ENCODE measurements at places on chromosomes 3 and 15.

- no peaks in the 10 kb centered on the region for H3K36me3 ChIP-seq
- H3K4me3 ChIP-seq = no peak overlapping the region
- no peaks in the 10 kb centered on the region for H3K27me3 ChIP-seq
- no peak for DNase-seq
These were observed 480.7 kb upstream of the THBS1 start for GRCh38 chr15:39100106-39100660.

DNA sequence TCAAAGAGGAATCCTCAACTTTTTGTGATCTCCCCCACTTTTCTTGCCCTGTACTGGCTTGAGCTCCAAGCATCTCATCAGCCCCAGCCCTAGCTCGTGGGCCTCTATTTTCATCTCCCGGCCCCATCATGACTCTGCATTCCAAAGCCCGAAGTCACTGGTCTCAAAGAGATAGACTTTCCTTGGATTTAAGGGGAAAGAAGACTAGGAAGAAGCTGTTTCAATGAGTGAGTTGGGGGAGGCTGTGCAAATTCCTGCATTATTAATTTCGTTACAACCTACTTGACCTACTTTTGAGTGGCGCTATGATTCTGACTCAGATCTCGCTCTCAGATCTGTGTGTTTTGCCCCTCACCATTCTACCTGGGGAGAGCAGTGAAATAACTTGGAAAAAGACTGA lies 266.6 kb upstream of the TBL1XR1 start:
- H3K4me1 ChIP-seq = peaks cover 28% of the 10 kb centered on the region
- H3K27ac ChIP-seq = no peak overlapping the region
- H3K27me3 ChIP-seq = no peaks in the 10 kb centered on the region
- no peak for DNase-seq
- H3K36me3 ChIP-seq = no peaks in the 10 kb centered on the region
- no peak overlapping the region for H3K4me3 ChIP-seq

- no peak overlapping the region for H3K27ac ChIP-seq
- no peaks in the 10 kb centered on the region for H3K27me3 ChIP-seq
- H3K4me1 ChIP-seq = no peaks in the 10 kb centered on the region
- peaks cover 8% of the 10 kb centered on the region for H3K36me3 ChIP-seq
- no peak for DNase-seq
These were observed 760.4 kb downstream of the MCTP2 start for GRCh38 chr15:94991718-94992117.

DNA sequence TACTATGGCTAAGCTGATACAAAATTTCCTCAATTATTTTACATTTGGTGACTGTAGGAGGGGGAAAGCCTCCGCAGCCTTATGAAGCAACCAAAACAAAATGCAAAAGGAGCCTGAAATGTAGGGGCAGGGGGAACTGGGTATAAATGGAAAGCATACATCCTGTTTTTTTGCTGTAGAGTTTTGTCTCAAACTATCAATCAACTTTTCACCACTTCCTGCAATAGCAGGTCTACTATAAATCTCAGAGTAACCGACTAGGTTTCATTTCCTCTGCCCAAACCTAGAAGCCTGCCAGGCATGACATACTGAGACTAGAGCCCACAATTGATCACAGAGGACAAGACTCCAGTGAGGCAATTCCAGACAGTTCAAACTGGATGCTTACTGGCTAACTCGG lies 91.3 kb downstream of the SHQ1 start:
- DNase-seq = no peak
- H3K4me1 ChIP-seq = peaks cover 3% of the 10 kb centered on the region
- no peaks in the 10 kb centered on the region for H3K27me3 ChIP-seq
- no peak overlapping the region for H3K4me3 ChIP-seq
- H3K27ac ChIP-seq = no peak overlapping the region
- peaks cover 5% of the 10 kb centered on the region for H3K36me3 ChIP-seq

DNA sequence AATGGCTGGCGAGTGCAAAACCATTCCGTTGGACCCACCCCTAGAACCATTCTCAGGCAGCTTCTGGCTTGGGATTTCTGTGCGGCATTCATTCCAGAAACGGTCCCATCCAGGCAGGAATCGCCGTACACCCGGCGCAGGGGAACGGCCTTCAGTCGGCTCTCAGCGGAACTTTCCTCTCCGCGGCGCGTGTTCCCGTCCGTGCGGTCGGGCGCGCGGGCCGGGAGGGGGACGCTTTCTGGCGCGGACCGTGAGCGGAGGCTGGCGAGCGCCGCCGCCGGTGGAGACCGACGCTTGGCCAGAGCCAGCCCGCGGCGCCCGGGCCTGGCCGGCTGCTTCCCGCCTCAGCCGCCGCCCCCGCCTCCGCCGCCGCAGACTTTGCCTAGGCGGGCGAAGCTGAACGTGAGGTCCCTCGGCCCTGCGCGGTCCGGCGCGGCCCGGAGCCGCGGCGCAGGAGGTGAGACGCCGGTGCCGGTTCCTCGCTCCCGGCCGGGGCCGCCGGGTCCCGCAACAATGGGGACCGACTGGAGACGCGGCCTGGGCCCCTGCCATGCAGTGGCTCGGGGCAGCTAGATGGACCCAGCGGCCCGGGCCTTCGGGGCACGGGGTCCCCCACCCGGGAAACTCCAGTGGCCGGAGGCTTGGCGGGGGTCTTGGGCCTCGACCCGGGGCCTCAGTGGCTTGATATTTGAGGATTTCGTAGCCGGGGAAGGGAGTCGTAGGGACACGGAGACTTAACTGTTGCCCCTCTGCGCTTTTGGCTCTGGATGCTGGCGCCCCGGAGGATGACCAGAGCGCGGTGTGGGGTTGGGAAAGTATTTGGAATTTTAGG lies at the start of gene RAD54L2:
Gene RAD54L2 (plus strand): TSS at position 261 of the 832 bp plus-strand sequence. CDS start 51,702 bp downstream, outside the sequence.
- peak within 1 kb of the TSS; percentile 96 for H3K27ac ChIP-seq
- no peaks in the 10 kb centered on the region for H3K27me3 ChIP-seq
- peaks cover 18% of the 10 kb centered on the region for H3K4me1 ChIP-seq
- H3K36me3 ChIP-seq = peaks cover 5% of the 10 kb centered on the region
- H3K4me3 ChIP-seq = peak within 1 kb of the TSS; percentile 91
- peak; percentile 85 for DNase-seq

- no peak for DNase-seq
- no peaks in the 10 kb centered on the region for H3K4me1 ChIP-seq
- no peaks in the 10 kb centered on the region for H3K27me3 ChIP-seq
- no peak overlapping the region for H3K27ac ChIP-seq
These were observed 68.0 kb downstream of the GMPS start for GRCh38 chr3:155938409-155938808.

GRCh38 chr15:70038730-70039392 lies 58.9 kb downstream of the TLE3 start:
- H3K36me3 ChIP-seq = peaks cover 2% of the 10 kb centered on the region
- DNase-seq = no peak

GRCh38 chr15:90871139-90871715 lies 2.8 kb downstream of the FURIN start:
- no peaks in the 10 kb centered on the region for H3K36me3 ChIP-seq
- H3K4me3 ChIP-seq = peak overlapping the region; percentile 81
- peak; percentile 66 for DNase-seq
- peak overlapping the region; percentile 97 for H3K27ac ChIP-seq

DNA sequence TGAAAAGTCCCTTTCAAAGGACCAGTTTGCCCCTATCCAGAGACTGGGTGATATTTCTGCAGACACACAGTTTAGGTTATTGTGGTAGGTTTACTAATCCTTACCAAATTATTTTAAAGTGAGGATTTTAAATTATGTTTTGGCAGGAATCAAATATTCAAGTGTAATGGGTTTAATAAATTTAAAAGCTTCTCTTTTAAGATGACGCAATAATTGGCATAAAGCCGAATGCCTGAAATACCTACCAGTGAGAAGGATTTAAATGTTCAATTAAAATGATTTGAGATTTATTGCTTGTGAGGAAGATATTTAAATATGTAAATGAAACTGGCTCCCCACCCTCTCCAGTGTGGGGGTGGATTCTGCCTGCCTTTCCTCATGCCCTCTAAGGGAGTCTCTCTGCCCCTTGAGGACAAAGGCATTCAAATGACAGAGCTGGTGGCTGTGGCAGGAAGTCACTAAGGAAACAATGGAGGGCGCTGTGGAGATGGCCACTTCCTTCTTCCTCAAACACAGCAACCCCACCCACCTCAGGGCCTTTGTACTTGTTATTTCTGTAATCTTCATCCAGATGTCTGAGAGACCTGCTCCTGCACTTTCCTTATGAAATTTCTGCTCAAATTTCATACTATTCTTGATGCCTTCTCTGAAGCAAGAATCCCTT lies 131.7 kb downstream of the TNIK start:
- H3K27me3 ChIP-seq = no peaks in the 10 kb centered on the region
- no peak overlapping the region for H3K27ac ChIP-seq
- H3K4me3 ChIP-seq = no peak overlapping the region
- no peak for DNase-seq
- no peaks in the 10 kb centered on the region for H3K36me3 ChIP-seq

DNA sequence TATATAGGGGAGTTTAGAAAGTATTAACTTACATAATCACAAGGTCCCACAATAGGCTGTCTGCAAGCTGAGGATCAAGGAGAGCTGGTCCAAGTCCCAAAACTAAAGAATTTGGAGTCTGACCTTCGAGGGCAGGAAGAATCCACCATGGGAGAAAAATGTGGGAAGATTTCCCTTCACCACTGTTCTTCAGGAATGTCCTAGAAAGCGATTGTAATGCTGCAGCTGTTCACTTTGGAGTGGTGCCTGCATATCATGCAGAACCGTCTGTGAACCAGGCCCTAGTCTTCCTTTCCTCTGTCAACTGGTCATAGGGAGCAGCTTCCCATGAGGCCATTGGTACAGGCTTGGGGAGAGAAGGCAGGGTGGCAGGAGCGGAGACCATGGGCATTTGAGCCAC lies 497.9 kb upstream of the ARPP21 start:
- H3K4me1 ChIP-seq = no peaks in the 10 kb centered on the region
- no peaks in the 10 kb centered on the region for H3K27me3 ChIP-seq
- no peak overlapping the region for H3K4me3 ChIP-seq
- DNase-seq = no peak

DNA sequence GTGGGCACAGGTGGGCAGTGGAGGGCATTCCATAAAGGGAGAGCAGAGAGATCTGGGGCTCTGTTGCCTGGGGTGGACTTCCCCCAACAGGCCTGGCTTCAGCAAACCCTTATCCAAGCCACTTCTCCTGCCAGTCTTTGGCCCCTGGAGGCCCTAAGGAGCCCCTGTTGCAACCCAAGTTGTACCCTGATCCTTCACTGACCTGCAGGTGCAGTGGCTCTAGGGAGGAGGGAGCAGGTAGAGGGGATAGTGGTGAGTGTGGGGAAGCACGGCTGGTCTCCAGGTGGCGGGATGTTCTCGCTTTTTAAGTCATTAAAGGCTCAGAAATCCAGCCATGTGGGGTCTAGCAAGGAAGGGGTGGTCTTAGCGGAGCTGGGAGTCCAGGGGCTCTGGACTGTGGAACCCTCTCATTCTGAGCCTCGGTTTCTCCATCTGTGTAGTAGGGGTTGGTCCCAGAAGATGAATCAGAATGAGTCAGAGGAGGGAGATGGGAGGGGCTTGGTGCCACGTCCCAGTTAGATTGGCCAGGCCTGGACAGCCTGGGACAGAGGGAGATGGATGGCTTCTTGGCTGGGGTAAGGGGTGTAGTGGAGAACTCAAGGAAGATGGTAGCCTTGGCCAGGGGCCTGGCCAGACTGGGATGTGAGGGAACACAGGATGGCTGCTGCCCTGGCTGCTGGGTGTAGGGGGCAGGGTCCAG lies 2.6 kb downstream of the ZBTB47 start:
- H3K36me3 ChIP-seq = peaks cover 8% of the 10 kb centered on the region
- H3K27me3 ChIP-seq = no peaks in the 10 kb centered on the region
- DNase-seq = no peak
- peak overlapping the region; percentile 60 for H3K4me3 ChIP-seq

- DNase-seq = no peak
- peaks cover 21% of the 10 kb centered on the region for H3K27me3 ChIP-seq
- no peak overlapping the region for H3K4me3 ChIP-seq
- H3K27ac ChIP-seq = no peak overlapping the region
- H3K36me3 ChIP-seq = no peaks in the 10 kb centered on the region
These were observed 111.8 kb upstream of the PROK2 start for GRCh38 chr3:71896751-71897150.

- peaks cover 27% of the 10 kb centered on the region for H3K4me1 ChIP-seq
- H3K27me3 ChIP-seq = no peaks in the 10 kb centered on the region
- H3K27ac ChIP-seq = no peak overlapping the region
- no peak overlapping the region for H3K4me3 ChIP-seq
These were observed 344.3 kb upstream of the UMPS start for GRCh38 chr3:124385996-124386395.

- no peaks in the 10 kb centered on the region for H3K36me3 ChIP-seq
- no peaks in the 10 kb centered on the region for H3K4me1 ChIP-seq
- no peak for DNase-seq
- H3K4me3 ChIP-seq = no peak overlapping the region
These were observed 89.7 kb upstream of the SLC4A7 start for GRCh38 chr3:27573780-27574437.

GRCh38 chr3:134376385-134376765 lies 2.1 kb upstream of the AMOTL2 start:
- DNase-seq = peak; percentile 36
- no peaks in the 10 kb centered on the region for H3K27me3 ChIP-seq
- H3K36me3 ChIP-seq = peaks cover 6% of the 10 kb centered on the region
- H3K27ac ChIP-seq = peak overlapping the region; percentile 99
- no peak overlapping the region for H3K4me3 ChIP-seq
- H3K4me1 ChIP-seq = peaks cover 52% of the 10 kb centered on the region

GRCh38 chr3:64438812-64439211 lies 213.5 kb upstream of the PRICKLE2 start:
- H3K4me1 ChIP-seq = peaks cover 57% of the 10 kb centered on the region
- H3K27me3 ChIP-seq = peaks cover 20% of the 10 kb centered on the region
- peaks cover 13% of the 10 kb centered on the region for H3K36me3 ChIP-seq

GRCh38 chr3:122886946-122887345 lies 92.1 kb downstream of the SLC49A4 start:
- no peak overlapping the region for H3K27ac ChIP-seq
- no peak overlapping the region for H3K4me3 ChIP-seq
- H3K4me1 ChIP-seq = peaks cover 13% of the 10 kb centered on the region
- no peaks in the 10 kb centered on the region for H3K27me3 ChIP-seq

- peaks cover 76% of the 10 kb centered on the region for H3K27me3 ChIP-seq
- H3K4me3 ChIP-seq = no peak overlapping the region
- H3K36me3 ChIP-seq = no peaks in the 10 kb centered on the region
- H3K4me1 ChIP-seq = peaks cover 10% of the 10 kb centered on the region
- no peak for DNase-seq
These were observed 4.6 kb downstream of the MYRIP start for GRCh38 chr3:39814007-39814406.

- peaks cover 52% of the 10 kb centered on the region for H3K27me3 ChIP-seq
- no peak overlapping the region for H3K4me3 ChIP-seq
- no peak for DNase-seq
- no peak overlapping the region for H3K27ac ChIP-seq
These were observed 8.8 kb downstream of the IQCF1 start for GRCh38 chr3:51894391-51894790.

DNA sequence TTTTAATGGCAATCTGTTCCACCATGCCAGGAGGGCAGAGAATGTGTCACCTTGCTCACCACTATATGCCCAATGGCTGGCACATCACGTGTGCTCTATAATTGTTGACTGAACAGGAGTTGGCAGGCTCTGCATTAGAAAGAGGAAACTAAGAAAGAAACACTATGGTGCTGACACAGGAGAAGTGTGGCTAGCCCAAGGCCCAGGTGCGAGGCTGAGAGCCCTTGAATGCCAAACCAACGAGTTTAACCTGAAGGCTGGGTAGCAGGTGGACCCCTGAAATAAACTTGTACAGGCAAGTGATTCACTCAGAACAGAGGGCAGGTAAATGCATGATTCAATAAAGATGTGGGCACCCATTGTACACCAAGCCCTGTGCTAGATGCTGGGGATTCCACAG lies 2.4 kb downstream of the CHCHD4 start:
- H3K27me3 ChIP-seq = no peaks in the 10 kb centered on the region
- DNase-seq = no peak
- no peak overlapping the region for H3K27ac ChIP-seq
- H3K4me1 ChIP-seq = peaks cover 42% of the 10 kb centered on the region
- H3K36me3 ChIP-seq = peaks cover 13% of the 10 kb centered on the region
